ENCODE measurements at places on chromosomes 11 and 22.
A peak's percentile ranks its signal among the peaks of the same experiment; 100 is the strongest.

DNA sequence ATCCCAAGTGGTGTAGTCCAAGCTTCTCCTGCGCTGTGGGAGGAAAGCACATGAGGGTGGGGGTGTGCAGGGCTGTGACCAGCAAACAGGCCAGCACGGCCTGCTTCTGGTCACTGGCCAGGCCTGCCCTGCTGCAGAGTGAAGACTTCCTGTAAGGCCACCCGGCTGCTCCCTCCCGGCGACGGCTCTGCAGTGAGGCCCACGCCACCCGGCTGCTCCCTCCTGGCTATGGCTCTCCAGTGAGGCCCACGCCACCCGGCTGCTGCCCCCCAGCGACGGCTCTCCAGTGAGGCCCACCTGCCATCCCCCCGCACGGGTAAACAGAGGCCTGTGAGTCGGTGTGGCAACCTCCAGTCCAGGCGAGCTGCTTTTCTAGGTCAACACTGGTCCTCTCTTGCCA, 31.4 kb upstream of the BRSK2 start:
- no peak for DNase-seq

DNA sequence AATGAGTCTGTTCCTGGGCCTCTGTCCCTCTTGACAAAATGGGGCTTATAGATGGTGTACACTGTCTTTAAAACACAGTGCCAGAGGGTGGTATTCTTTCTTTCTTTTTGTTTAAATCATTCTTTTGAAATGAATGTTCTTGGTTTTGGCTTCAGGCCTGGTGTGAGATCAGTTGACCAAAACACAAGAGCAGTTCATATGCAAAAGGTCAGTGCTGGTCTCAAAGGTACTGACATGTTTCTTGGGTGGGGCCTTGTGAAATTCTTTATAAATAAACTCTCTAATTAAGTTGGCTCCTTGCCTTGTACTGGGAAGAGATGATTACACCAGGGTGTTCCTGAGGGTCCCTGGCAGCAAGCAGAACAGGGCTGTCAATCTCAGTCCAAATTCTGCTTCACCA, 110.0 kb downstream of the FBXO7 start:
- DNase-seq: no peak

DNA sequence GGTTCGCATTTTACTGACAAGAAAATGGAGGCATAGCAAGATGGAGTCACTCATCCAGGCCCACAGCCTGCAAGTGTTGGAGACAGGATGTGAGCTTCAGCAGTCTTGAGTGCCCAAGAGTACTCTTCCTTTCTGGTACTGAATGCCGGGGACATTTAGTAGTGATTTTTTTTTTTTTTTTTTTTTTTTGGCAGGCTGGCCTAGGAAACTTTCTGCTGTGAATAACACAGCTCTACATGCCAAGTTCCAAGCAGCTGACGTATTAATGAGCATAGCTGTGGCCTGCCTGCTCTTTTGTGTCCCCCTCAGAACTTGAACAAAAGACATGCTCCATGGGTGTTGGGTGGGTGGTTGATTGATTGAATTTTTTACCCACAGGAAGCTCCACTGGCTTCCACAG, 195.5 kb upstream of the CADM1 start:
- DNase-seq: peak; percentile 70

DNA sequence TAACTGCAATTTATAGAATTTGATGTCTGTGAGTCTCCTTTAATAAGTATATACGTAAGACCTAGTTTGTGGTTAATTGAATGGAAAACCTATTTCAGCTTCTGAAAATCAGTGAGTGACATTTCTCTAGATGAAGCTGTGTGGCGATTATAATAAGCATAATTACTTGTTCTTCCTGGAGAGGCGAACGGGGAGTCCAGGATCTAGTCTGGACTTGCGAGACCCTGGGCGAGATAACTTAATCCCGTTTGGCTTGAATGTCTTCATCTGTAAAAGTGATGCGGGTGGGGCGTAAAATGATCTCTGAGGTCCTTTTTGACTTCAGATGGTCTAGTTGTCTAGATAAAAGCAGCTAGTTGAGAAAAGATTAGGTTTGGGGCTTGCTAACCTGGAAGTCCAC, 1.1 kb downstream of the PRRG4 start:
- no peak for DNase-seq

GRCh38 chr11:18865951-18866350, 73.3 kb downstream of the MRGPRX1 start:
- no peak for DNase-seq

DNA sequence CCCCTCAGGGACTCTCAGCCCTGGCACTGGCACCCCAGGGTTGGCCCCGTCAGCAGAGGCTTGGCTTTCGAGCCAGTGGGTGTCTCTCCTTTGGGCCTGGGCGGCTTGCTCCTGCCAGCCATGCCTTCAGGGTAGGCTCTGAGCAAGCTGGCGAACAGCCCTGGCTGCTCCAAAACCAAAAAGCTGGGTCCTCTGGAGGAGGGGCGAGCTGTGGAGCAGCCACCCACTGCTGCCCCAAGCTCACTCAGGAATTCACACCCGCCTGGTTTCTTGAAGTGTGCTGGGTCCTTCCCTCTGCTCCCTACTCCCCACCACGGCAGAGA, 6.2 kb downstream of the YDJC start:
- DNase-seq: no peak

GRCh38 chr22:35580351-35581022, 36.6 kb downstream of the MB start:
- DNase-seq: no peak

- no peak for DNase-seq
These were observed 90.9 kb downstream of the PAX6 start for GRCh38 chr11:31720225-31720624.

- no peak for DNase-seq
These were observed 11.1 kb downstream of the APOL5 start for GRCh38 chr22:35728639-35729308.

DNA sequence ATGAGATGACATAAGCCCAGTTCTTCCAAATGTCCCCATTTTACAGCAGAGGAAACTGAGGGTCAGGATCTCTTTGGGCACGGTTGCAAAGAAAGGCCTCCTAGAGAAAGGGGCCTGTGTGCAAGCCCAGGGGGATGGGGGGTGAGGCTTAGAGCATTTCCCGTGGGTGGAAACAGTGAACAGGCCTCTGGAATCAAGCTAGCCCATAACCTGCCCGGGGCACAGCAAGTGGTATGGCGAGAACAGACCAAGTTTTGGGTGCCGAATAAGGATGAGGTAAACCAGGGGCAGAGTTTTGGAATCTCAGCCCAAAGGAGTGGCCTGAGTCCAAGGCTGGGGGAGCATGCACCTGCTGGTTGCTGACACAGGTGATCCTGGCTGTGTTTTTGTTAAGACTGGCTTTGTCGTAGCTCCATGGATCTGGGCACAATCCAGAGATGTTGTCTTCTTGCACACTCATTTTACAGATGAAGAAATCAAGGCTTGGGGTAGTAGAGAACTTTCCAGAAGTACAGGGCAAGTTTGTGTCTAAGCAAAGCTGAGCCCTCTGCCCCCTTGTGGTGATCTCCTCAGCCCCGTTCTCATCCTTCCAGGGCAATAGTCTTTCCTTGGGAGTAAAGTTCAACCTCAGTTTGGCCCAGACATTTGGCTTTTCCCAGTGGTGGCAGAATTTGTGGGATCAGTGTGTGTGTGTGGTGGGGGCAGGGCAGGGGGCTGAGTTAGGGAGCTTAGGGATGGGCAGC, 53.5 kb upstream of the MYEOV start:
- no peak for DNase-seq

DNA sequence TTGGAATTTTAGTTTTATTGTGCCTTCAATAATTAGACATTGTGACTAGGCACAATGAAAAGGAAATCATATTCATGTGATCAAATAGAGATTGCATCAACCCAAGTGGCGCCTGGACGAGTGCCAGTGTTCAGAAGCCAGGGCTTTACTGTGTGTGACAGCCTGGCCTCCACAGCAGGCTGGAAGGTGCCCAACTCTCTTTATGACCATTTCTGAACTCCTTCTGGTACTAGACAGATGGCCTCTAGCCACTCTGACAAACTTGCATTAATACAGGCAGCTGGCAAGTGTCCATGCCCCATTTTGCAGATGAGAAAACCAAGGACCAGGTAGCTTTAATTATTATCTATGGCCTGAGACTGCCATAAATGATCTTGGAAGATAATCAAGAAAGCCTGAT, 8.3 kb upstream of the POU2AF1 start:
- no peak for DNase-seq

DNA sequence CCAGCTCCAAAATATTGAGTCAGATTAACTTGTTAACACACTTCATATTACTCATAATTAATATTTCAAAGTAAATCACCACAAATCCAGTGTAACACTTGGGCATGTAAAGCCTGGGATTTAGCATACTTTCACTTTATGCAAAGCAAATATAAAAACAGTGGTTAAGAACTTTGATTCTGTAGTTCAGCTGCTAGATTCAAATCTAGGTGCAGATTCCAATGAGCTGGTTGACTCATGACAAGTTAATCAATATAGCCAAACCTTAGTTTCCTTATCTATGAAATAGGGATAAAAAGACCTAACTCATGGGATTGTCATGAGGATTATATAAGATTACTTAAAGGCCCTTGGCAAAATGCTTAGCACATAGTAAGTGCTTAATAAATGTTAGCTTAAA, 45.9 kb downstream of the ARHGAP42 start:
- DNase-seq: no peak

GRCh38 chr11:705646-706438, at the start of gene EPS8L2:
EPS8L2 (plus strand) TSS chr11:706231; CDS start chr11:709408, 3,177 bp downstream.
- no peak for DNase-seq

- no peak for DNase-seq
These were observed 4.6 kb upstream of the TALDO1 start for GRCh38 chr11:742571-743201.

- no peak for DNase-seq
These were observed 7.8 kb downstream of the OPCML start for GRCh38 chr11:133524488-133524887.

GRCh38 chr11:128775468-128775867, 81.6 kb downstream of the FLI1 start:
- DNase-seq: no peak

- no peak for DNase-seq
These were observed 66.7 kb upstream of the LINC01488 start for GRCh38 chr11:69414773-69415187.

DNA sequence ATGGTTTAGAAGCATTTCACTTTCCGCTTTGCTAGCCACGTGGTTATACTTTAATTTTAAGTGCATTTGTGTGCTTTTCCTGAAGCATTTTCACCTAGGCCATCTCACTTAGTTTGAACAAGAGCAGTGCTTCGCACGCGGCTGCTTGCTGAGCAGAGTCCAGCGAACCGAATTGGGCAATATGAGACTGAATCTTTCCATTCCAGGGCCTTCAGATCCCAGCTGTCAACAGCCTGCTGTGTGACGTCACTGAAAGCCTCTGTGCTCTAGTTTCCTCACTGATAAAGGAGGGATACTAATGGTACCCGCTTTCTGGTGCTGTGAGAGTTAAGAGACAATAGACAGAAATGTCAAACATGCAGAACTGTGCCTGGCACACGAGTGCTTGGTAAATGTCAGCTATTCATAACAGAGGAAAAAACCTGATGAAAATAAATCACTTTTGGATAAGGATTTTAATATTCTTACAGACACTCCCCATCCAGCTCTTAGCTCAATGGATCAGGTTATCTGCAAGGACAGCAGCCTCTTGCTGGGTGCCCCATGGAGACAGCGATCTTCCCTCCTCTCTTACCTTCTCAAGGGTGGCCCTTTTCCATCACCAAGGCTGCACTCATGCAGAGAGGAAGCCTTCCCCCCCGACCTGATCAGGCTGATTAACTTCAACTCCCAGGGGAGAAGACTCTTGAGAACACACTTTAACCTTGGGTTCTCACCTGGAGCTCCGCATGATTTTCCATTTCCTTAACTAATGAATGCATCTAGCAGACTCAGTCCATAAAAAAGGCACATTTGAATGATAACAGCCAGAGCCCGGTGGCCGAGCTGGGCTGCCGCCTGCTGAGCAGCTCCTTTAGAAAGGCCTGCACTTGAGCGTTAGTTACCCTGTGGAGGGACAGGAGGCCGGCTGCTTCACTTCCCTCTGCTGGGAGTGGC, 3.5 kb upstream of the GLB1L3 start:
- no peak for DNase-seq

DNA sequence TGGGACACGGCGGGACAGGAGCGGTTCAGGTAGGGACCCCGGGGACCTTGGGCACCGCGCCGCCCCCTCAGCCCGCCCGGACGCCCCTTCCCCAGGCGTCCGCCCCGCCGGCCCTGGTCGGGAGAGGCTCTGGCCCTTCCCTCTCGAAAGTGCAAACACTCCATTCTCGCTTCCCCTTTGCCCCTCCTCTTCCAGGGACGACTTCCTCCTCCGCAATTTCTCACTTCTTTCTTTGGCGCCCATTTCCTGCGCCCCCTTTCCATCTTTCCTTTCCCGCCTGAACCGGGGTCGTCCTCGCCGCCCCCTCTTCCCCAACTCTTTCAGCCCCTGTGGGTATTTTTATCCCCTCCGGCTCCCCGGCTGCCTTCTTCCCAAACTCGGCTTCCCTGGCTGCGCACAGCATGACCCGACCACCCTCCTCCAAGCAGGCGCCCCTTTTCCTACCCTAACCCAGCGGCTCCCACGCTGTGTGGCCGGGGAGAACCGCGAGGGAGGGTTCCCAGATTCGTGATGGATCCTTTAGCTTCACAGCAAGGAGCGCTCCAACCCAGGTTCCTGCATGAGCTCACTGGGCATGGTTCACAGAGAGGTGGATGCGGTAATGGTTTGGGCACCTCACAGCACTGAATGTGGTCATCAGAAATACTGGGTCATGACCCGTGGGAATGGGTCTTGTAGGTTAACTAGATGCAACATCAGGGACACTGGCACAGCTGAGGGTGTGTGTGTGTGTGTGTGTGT, 689 bp downstream of the RAB39A start:
- DNase-seq: no peak

GRCh38 chr22:31329029-31329428, 17.1 kb downstream of the PATZ1 start:
- DNase-seq: no peak

- no peak for DNase-seq
These were observed 54.9 kb upstream of the HTATIP2 start for GRCh38 chr11:20308601-20309000.

- peak; percentile 98 for DNase-seq
These were observed 52.0 kb upstream of the CHRNA10 start for GRCh38 chr11:3723014-3723708.

DNA sequence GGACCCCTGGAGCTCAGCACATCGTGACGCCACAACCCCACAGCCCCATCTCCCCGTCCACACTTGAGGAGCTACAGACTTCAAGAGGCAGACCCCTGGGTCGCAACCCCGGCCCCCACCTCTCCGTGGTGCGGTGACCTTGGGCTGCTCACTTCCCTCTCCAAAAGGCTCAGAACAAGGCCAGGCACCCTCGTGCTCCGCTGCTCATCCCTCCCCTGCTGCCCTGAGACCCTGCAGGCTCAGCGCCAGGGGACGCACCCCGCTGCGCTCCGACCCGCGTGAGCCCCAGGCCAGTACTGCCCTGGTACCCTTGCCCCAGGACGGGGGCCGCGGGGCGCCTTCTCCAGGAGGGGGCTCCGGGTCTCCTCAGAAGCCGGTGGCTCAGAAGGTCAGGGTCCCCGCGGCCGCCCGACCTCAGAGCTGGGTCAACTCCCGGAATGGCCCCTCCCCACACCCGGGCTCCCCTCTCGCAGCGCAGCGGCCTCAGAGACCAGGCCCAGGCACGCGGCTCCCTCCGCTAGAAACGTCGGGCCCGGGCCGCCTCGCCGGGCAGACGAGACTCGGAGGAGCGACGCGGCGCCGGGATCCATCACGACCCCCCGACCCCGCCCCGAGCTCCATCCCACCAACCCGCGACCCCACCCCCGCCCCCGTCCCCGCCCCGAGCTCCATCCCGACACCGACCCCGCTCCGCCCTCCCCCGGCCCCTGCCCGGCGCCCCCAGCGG, 563 bp downstream of the GATD1 start:
- DNase-seq: no peak

- DNase-seq: no peak
These were observed 55.2 kb upstream of the MPEG1 start for GRCh38 chr11:59267736-59268475.

- DNase-seq: no peak
These were observed 102.9 kb downstream of the MORC2 start for GRCh38 chr22:30865656-30866055.

Data from fibroblast of skin of left quadriceps (primary cell).